ENCODE measurements at places on chromosomes 1 and 21.

DNA sequence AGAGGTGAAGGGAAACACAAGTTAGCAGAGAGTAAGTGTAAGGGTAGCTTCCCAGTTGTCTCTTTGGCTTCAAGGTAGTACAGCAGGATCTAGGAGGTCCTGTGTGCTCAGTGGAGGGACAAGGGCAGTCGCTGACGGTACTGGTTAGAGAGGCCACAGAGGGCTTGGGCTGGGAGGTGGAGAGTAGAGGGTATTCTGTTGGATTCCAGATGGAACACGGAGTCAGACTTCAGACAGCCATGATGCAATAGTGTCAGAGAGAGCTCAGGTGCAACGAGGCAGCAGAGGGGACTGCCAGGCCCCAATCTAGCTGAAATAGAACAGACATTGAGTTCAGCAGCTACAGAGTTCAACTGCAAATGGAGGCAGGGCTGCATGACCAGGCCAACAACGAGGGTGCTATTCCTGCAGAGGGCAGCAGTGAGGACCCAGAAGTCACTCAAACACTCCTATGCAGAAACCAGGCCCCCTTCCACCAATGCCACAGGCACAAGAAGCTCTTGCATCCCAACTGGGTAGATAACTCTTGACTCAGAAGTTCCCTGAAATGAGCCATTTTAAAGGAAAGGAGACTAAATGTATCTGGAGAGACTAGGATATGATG lies 325.0 kb upstream of the ESRRG start:
- DNase-seq = no peak

GRCh38 chr1:17883136-17883535 lies 128.0 kb downstream of the ACTL8 start:
- DNase-seq = no peak

- no peak for DNase-seq
These were observed 5.6 kb downstream of the CFAP57 start for GRCh38 chr1:43177691-43178090.

- DNase-seq = no peak
These were observed 18.3 kb upstream of the TP53BP2 start for GRCh38 chr1:223864084-223864483.

DNA sequence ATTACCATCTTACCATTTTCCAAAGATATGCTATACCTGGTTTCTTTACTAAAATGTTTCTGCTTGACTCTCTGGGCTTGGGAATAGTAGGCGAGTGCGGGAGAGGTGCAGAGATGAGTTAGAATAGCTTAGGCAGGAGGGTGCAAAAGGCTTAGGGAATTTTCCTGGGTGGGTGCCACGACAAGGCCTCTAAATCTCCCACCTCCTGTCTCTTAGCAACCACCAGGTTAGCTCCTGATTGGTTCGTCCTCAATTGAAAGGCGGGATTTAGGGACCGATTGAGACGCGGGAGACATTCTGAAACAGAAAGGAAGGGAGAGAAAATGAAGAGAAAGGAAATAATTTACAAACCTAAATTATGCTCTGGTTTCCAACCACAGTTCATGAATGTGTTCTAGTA lies 3.1 kb downstream of the ACKR1 start:
- no peak for DNase-seq

- no peak for DNase-seq
These were observed 268.0 kb downstream of the PTGER3 start for GRCh38 chr1:70779571-70779970.

- no peak for DNase-seq
These were observed 21.4 kb downstream of the WNT9A start for GRCh38 chr1:227926216-227926791.

DNA sequence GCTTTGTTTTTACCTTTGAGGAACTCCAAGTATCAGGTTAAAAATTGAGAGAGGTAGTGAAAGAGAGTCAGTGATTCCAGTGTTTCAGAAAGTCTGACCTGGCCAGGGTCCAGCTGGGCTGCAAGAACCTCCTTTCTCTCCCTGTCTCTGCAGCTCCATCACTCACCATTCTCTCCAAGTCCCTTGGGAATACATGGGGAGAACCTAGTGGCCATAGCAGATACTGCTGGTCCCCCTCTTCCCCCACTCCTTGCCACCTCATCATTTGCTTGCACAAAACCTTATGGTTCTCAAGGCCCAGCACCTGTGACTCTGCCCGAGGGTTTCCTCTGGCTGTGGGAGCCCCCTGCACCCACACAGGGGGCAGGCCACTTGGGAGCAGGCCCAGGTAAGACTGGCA lies 279.5 kb downstream of the KIF26B start:
- no peak for DNase-seq

- DNase-seq = no peak
These were observed 17.1 kb upstream of the XPR1 start for GRCh38 chr1:180614730-180615129.

DNA sequence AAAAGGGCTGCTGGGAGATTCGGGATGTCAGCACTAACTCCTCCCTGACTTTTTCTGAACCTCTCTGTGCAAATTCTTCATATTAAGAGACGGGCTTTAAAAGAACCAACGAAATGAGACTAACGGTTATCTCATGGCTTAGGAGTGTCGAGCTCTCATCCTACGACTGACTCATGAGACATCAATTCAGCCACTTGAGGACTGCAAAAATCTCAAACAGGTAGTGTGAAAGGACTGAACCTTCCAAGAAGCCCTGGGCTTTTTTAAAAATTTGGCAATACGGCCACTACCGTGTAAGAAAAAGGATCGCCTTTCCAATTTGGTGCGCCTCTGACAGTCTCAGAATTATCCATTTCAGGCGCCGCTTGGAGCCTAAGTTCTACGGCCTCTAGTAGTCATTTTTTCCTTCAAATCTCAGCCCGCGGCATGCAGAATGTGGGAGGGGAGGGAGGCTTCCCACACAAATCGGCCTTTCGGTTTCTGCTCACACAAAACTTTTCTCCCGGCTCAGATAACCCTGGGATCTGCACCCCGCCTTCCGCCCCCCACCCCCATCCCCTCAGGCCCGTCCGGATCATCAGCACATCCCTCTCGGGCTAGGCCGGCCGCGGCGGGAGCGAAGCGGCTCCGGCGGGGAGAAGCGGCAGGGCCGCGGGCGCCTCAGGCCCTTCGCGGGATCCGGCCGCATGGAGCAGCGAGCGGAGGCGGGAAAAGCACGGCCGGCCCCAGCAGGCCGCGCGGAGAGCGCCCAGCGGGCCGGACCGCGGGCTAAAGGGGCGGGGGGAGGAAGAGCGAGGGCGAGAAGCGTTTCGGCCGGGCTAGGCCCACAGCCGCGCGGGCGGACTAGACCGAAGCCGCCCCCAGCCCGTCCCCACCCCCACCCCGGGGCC lies 618 bp downstream of the HNRNPR start:
- no peak for DNase-seq

- DNase-seq = no peak
These were observed 586.4 kb downstream of the DPYD start for GRCh38 chr1:97334454-97334853.

DNA sequence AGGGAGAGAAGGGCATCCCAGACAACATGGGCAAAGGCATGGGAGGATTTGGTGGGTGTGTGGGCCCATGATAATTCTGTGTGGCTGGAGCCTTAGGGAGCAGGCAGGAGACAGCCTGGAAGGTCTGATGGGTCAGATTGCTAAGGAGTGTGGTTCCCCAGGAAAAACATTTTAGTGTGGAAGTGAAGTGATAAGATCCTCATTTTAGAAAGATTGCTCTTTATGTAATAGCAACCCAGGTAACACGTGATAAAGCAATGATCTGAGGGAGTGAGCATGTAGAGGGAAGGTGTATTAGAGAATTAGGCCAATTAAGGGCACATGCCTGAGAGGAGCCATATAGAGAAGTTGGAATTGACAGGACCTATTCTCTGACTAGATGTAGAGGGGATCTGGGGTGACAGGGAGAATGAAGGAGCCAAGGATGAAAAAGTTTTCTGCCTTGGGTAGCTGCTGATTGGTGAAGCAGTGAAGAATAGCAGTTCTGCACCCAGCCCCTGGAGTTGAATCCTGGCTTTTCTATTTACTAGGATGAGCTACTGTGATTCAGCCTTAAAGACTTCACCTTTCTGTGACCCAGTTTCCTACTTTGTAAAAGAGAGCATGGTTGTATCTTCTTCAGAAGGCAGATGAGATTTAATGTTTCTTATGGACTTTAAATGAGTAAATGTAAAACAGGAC lies 18.7 kb upstream of the SLAMF6 start:
- no peak for DNase-seq

DNA sequence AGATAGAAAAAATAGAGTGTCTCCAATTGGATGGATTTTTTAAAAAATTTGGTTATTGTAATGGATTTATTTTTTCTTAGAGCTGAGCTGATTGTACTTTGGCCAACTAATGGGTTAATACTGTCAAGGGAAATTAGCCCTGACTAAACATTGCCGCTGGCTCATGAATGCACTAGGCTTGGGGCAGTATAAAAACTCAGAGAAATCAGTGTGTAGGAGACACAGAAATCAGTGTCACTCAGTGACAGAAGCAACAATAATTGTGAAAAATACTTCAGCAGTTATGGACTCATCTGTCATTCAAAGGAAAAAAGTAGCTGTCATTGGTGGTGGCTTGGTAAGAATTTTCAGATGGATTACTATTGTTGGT lies at the start of gene KMO:
Gene KMO (plus strand): TSS at position 217 of the 370 bp plus-strand sequence. CDS start 67 bp downstream, at position 284.
- DNase-seq = no peak

DNA sequence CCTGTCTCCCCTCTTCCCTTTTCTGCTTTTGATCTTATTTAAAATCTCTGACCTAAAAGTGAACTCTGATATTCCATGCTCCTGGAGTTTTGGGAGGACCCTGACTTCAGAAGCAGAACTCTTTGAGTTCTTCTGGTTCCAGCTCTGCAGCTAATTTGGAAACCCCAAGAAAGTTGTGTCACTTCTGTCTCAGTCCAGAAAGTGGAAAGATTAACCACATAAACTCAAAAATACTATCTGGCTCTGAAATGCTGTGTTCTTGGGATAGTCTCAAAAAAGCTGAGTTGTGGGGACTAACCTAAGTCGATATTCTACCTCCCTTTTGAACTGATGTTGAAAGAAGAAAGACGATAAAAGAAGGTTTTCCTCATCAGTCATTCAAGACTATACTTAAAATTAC lies 59.8 kb downstream of the ITPKB start:
- DNase-seq = no peak

GRCh38 chr1:44594871-44595735 lies 79.2 kb downstream of the TMEM53 start:
- peak; percentile 78 for DNase-seq

DNA sequence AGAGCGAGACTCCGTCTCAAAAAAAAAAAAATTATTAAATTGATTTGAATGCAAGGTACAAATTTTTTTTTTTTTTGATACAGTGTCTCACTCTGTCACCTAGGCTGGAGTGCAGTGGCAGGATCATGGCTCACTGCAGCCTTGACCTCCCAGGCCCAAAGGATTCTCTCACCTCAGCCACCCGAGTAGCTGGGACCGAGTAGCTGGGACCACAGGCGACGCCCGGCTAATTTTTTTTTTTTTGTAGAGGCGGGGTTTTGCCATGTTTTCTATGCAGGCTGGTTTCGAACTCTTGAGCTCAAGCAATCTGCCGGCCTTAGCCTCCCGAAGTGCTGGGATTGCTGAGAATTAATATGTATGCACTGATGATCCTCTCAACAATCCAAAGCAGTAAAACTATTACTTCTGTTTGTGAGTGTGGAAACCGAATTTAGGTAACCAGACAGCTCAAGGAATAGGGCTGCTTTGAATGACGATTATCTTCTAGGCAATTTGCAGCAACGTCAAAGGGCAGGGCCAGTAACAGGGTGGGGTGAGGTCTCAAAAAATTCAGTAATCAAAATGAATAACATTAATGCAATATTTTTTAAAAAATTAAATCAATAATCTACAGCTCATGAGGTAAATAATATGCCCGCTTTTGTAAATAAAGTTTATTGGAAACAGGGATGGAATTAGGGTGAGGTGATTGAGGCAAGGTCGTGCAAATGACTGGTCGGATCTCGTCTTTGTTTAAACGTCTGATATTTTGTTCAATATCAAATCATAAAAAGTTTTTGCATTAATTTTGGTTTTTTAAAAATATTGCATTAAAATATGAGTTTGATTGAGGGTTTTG lies 1.2 kb downstream of the CLSPN start:
- no peak for DNase-seq

DNA sequence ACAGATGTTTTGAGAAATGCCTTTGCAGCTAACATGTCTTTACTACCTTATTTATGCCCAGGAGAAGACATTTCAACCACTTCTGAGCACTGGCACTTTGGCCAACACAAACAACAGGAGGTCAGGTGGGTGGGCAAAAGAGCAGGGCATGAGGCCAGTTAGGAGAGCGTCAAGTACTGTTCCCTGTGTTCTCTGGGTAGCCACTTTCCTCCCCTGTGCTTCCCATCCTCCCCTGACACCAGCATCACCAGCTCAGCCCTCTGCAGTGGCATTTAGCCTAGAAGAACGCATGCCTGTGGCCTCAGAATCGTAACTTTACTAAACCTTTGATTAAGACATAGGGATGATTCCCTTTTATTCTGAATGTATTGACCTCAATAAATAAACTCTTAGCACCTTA lies 18.3 kb downstream of the BTG2 start:
- DNase-seq = no peak

DNA sequence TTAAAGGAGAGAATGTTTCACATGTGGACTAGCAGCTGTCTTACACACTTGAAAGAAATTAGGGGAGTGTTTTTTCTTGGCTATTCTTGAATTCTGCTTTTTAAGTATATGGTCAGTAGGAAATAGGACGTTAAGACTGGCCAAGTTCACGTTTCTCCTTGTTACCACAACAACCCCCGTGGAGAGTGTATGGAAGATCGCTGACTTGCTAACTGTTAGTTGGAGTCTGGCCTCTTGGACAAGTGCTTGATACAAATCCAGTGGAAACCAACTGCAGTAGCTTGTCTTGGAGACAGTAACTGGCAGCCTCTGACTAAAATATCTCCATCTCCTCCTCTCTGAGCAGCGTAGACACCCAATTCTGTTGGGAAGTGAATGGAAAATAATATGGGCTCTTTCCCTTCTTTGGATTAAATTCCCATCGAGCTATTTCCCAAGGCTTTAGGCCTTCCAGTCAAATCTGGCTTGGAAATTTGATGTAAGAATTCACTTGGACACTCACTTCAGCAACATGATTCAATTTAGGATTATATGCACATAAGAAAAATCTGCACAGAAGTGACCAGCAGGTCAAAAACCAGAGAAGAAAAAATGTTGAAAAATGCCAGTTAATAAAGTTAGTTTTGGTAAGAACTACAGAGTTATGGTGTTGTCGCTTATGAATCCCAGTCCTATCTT lies 3.6 kb upstream of the NFIA start:
- DNase-seq = no peak

GRCh38 chr1:15994590-15995351 lies 9.3 kb upstream of the SRARP start:
- DNase-seq = peak; percentile 51

DNA sequence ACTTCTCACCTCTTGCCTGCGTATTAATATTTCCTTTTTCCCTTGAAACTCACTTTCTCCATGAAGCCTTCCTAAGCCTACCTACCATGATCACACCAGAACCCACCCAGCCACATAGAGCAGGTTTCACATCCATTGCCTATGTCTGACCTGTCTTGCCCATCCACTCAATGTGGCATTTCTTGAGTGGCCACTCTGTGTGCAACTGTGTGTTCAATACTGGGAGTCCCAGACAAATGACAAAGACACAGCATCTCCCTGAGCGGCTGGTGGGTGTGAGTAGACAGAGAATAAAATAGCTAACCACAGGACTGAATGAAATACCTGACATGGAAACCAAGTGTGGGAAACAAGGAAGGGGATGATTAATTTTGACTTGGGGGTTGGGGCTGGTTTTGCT lies 3.1 kb downstream of the PTGFRN start:
- DNase-seq = no peak
